ENCODE measurements at places on chromosomes 16 and 17.

DNA sequence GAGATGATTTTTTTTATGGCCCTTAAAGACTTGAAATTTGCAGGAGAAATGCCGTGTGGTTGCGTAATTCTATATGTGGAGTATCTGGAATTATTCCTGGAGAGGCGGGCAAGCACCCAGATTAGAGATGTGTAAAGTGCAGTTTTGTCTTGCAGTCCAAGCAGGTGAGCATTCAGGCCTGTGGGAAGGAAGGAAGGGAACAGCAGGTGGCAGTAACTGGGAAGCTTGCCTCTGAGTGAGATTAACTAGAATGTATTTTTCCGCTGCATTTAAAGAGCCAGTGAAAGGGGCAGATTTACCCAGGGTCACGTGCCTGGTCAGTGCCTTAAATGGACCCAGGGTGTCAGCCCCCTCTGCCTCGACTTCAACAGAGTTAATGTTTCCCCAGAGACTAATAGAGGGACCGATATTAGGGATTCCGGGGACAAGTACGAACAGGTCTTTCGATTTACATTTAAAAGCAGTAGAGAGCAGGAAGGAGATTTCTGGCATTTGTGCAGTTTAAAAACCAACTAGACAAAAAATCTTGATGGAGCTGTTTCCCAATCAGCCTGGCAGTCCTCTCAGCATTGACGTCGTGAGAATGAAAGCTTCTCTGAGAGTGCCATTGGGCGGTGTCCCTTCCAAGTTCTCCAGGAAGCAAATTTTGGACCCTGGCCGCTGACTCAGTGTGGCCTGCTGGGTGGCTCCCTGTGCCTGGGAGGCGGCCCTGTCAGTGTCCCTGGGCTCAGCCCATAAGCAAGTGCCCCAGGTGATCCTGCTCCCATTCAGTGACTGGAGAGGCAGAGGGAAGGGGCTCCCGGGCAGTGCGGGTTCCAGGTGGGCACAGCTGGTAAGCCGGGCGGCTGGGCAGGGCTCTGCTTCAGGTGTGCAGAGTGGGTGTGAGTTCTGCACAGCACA lies 38.2 kb downstream of the KSR1 start:
- no peak for DNase-seq

GRCh38 chr17:27315322-27315721 lies 21.4 kb downstream of the WSB1 start:
- DNase-seq, result no peak

DNA sequence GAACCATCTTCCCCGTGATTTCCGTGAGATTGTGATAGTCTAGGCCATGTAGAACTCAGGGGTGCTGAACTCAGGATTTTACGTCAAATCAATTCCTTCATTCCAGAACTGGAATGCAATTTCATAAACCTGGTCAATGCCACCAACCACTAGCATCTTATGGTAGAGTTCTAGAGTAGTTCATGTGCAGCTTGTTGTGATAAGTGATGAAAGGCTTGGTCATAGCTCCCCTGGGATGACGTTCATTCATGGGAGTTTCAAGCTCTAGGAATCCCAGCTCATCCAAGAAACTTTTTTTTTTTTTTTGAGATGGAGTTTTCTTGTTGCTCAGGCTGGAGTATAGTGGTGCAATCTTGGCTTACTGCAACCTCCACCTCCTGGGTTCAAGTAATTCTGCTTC lies 3.7 kb upstream of the DPEP2 start:
- DNase-seq, result no peak

- peak; percentile 88 for DNase-seq
These were observed 12.1 kb upstream of the TBX21 start for GRCh38 chr17:47720754-47721533.

DNA sequence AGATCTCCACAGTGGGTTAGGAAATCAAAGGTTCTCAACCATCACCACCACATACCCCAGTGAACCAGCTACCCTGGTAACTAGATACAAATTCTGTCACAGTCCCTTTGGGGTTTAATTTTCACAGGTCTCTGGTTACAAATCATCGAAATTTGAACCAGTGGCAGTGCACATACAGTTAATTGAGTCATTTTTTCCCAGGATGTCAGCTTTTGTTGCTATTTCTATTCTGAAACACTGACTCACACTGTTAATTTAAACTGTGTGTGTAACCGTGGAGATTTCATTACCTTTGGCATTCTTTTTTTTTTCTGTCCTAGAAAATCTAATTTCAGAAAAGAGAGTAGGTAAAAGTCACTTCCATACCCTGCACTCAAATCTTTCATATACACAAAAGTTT lies 511.5 kb downstream of the TOX3 start:
- DNase-seq, result no peak

GRCh38 chr17:7849130-7849750 lies 5.6 kb upstream of the TMEM88 start:
- DNase-seq, result no peak

- no peak for DNase-seq
These were observed 375 bp upstream of the ALOX12B start for GRCh38 chr17:8087952-8088230.

GRCh38 chr17:77889135-77889505 lies 69.4 kb upstream of the TNRC6C start:
- DNase-seq, result no peak
